ENCODE measurements at places on chromosomes 4 and X.

- DNase-seq, result no peak
These were observed 12.2 kb upstream of the CDK16 start for GRCh38 chrX:47206316-47206715.

GRCh38 chr4:40858962-40859361, 109.2 kb downstream of the NSUN7 start:
- no peak for DNase-seq

DNA sequence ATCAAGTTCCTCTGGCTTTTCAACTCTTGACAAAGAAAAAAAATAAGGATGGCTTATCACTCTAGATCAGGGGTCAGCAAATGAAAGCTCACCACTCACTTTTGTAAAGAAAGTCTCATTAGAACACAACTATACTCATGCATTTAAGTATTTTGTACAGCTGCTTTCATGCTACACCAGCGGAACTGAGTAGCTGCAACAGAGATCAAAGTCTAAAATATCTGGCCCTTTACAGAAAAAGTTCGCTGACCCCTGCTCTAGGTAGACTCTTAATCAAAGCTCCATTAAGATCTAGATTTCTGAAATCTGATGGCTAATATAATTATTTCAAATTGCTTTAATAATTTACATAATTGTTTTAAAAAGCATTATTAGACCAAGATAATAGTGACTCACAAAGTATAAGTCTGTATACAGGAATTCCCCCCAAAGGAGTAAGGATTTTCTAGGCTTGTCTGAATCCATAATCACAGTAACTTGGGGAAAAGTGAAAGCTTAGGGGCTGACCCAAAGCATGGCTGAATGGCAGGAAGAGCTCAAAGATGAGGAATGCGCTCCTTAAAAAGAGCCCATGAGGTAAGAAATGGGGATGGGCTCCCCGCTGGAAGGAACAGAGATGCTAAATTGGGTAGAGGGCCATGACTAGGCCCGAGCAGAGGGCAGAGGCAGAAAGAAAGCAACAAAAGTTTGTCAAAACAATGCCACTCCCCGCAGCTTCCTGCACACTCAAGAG, 140.3 kb downstream of the SH3KBP1 start:
- DNase-seq, result no peak

- no peak for DNase-seq
These were observed 11.4 kb downstream of the IL9R start for GRCh38 chrX:156008915-156009314.

DNA sequence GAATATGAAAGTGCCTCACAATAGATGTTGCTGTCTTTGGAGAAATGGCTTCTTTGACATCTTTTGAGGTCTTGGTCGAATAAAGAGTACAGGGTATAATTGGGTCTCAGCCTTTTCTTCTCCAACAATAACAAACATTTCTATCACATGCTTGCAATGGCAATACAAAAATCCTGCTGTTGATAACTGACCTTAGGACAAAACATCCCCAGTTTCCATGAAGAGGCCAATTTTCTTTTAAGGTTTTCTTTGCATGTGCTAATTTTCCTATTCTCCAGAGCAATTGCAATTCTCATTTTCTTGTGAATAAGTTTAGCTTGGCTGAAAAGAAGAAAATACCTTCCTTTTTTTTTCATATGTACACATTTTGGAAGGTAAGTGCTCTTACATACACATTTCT, 130.7 kb upstream of the RPS6KA6 start:
- DNase-seq, result no peak

DNA sequence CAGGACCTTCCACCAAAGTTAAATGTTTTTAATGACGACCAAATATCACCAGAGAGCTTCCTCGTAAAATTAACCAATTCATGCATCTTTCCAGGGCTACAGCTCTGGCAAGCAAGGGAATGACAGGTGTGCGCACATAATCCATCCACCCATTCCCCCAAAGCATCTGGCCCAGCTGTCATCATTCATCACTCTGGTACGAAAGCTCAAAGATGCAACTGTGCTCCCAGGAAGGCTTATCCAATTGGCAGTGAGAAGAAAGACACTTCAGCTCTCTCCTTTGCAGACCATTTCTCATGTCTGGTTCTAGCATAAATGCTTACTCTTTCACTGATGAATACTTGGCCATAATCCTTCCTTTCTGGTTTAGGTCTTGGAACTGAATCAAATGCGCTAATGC, 139.2 kb downstream of the NSUN7 start:
- DNase-seq, result no peak

- DNase-seq, result no peak
These were observed 8.3 kb downstream of the RPS4X start for GRCh38 chrX:72268597-72269365.

Data from stimulated activated CD4-positive, alpha-beta T cell treated with anti-CD3 and anti-CD28 coated beads, Interleukin-4, amount 100 ng/mL, for 4 hours (primary cell).